ENCODE measurements at places on chromosomes 4 and X.

GRCh38 chr4:79164907-79165610 lies 160.8 kb downstream of the NAA11 start:
- H3K36me3 ChIP-seq, result no peaks in the 10 kb centered on the region
- H3K4me3 ChIP-seq, result no peak overlapping the region
- DNase-seq, result no peak
- no peaks in the 10 kb centered on the region for H3K27me3 ChIP-seq

DNA sequence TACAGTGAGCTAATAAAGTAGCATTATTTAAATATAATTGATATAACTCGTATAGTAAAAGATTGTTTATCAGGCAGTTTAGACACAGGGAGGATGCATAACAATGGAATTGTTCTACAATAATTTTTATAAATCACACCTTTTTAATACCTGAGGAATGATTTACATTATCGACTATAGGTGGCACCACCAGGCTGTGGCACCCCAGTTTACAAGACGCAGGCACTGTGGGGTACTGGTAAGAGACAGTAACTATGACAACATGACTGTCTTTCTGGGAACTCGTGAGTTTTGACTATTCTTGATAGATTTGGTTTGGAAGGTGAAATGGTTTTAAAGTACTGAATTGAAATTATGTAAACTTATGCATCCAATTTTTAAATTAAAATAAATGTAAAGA lies 27.1 kb upstream of the STBD1 start:
- H3K27me3 ChIP-seq, result no peaks in the 10 kb centered on the region
- H3K27ac ChIP-seq, result no peak overlapping the region
- no peak for DNase-seq

GRCh38 chr4:159171287-159171686 lies 68.4 kb downstream of the RAPGEF2 start:
- peaks cover 53% of the 10 kb centered on the region for H3K4me1 ChIP-seq
- H3K27me3 ChIP-seq, result no peaks in the 10 kb centered on the region
- DNase-seq, result no peak
- no peak overlapping the region for H3K27ac ChIP-seq
- H3K4me3 ChIP-seq, result no peak overlapping the region
- no peaks in the 10 kb centered on the region for H3K36me3 ChIP-seq

GRCh38 chrX:48890296-48890925 lies 7.2 kb downstream of the TIMM17B start:
- no peaks in the 10 kb centered on the region for H3K27me3 ChIP-seq
- H3K4me3 ChIP-seq, result peak overlapping the region; percentile 62
- H3K36me3 ChIP-seq, result peaks cover 7% of the 10 kb centered on the region
- peaks cover 11% of the 10 kb centered on the region for H3K4me1 ChIP-seq
- no peak overlapping the region for H3K27ac ChIP-seq

DNA sequence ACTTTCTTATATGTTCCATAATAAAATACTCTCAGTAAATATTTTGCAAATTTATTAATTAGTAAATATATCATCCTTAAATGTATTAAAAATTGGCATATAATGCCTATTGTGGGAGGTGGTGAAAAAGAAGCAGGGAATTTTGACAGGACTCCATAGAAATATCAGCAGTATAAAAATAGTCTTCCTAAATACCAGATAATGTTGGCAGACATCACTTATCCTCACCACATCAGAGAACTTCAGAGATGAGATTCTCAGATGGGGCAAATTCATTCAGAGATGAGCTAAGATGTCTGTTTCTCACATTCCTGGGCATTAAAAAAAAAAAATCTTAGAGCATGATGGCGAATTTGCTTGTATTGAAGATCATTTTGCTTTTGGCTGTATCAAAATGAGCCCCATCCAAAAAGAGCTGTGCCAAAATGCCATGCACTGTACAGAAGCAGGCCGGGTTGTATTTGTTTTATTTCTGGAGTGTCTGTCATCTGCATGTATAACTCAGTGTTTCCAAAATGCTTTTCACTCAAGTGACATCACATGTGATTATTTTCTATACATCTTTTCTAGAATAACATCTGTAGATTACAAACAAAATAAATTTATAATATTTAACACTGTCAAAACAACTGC lies 41.7 kb downstream of the ATP8A1 start:
- no peak overlapping the region for H3K4me3 ChIP-seq
- no peaks in the 10 kb centered on the region for H3K4me1 ChIP-seq
- no peak overlapping the region for H3K27ac ChIP-seq
- H3K36me3 ChIP-seq, result peaks cover 12% of the 10 kb centered on the region
- no peaks in the 10 kb centered on the region for H3K27me3 ChIP-seq
- no peak for DNase-seq

DNA sequence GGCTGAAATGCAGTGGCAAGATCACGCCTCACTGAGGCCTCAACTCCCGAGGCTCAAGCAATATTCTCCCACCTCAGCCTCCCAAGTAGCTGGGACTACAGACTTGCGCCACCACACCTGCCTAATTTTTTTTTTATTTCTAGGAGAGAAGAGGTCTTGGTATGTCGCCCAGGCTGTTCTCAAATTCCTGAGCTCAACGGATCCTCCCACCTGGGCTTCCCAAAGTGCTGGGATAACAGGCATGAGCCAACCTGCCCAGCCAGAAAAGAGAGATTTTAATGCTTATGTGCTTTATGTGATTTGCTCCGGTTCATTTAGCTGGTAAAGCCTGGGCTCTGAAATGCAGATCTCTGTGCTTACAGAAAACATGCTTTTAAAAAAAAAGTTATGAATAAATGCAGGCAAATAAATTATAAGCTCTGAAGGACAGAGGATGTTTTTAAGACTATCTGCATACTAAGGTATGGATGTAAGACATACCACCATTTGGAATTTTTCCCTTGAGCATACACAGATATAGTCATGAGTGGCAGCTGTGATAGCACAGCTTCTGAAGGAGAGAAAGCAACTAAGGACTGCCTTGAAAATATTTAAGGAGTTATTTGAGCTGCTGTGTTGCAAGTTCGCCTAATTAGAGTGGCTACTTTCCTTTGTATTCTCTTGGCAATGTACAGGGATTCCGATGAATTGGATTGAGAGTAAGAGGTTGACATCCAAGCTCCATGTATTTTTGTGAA lies 13.8 kb downstream of the GUCY1B1 start:
- no peak overlapping the region for H3K4me3 ChIP-seq
- H3K27me3 ChIP-seq, result no peaks in the 10 kb centered on the region
- H3K36me3 ChIP-seq, result no peaks in the 10 kb centered on the region
- no peak overlapping the region for H3K27ac ChIP-seq
- peaks cover 9% of the 10 kb centered on the region for H3K4me1 ChIP-seq

GRCh38 chr4:78644744-78645330 lies 93.3 kb downstream of the ANXA3 start:
- no peak for DNase-seq
- no peak overlapping the region for H3K4me3 ChIP-seq
- peaks cover 44% of the 10 kb centered on the region for H3K4me1 ChIP-seq
- peak overlapping the region; percentile 75 for H3K27ac ChIP-seq

- H3K4me3 ChIP-seq, result no peak overlapping the region
- no peaks in the 10 kb centered on the region for H3K4me1 ChIP-seq
- H3K27ac ChIP-seq, result no peak overlapping the region
- H3K36me3 ChIP-seq, result no peaks in the 10 kb centered on the region
- H3K27me3 ChIP-seq, result no peaks in the 10 kb centered on the region
Measured at GRCh38 chrX:109441266-109441665, 40.6 kb downstream of the GUCY2F start.

- no peak for DNase-seq
- no peak overlapping the region for H3K27ac ChIP-seq
- H3K4me1 ChIP-seq, result no peaks in the 10 kb centered on the region
- H3K36me3 ChIP-seq, result no peaks in the 10 kb centered on the region
- no peak overlapping the region for H3K4me3 ChIP-seq
Measured at GRCh38 chrX:3990569-3990968, 277.1 kb upstream of the PRKX start.

- H3K27ac ChIP-seq, result no peak overlapping the region
- H3K4me3 ChIP-seq, result no peak overlapping the region
- H3K4me1 ChIP-seq, result no peaks in the 10 kb centered on the region
- no peaks in the 10 kb centered on the region for H3K27me3 ChIP-seq
- no peaks in the 10 kb centered on the region for H3K36me3 ChIP-seq
Measured at GRCh38 chr4:57640391-57641100, 530.4 kb upstream of the IGFBP7 start.

DNA sequence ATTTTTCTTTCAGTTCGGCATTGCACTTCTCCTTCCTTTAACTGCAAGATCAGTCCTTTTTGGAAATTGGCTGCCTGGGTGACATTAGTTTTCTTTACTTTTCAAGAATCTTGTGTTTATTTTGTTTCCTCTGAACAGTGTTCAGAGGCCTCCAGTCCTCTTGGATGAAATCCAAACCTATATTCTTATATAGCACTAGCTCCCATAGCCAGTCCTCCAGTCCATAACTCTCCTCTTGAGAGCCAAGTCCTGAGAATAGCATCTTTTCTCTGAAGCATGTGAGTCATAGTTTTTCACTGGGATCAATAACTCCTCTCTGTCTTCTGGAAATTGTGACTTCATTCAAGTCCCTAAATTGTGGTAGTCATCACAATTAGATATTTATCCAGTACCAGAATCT lies 357.5 kb downstream of the RAPGEF2 start:
- no peak overlapping the region for H3K27ac ChIP-seq
- no peak for DNase-seq
- no peaks in the 10 kb centered on the region for H3K36me3 ChIP-seq
- H3K27me3 ChIP-seq, result no peaks in the 10 kb centered on the region
- H3K4me1 ChIP-seq, result no peaks in the 10 kb centered on the region

- H3K27me3 ChIP-seq, result no peaks in the 10 kb centered on the region
- no peaks in the 10 kb centered on the region for H3K36me3 ChIP-seq
- peak; percentile 49 for DNase-seq
- peak overlapping the region; percentile 80 for H3K27ac ChIP-seq
- peak overlapping the region; percentile 27 for H3K4me3 ChIP-seq
Measured at GRCh38 chrX:1248331-1249061, 20.1 kb upstream of the CSF2RA start.

DNA sequence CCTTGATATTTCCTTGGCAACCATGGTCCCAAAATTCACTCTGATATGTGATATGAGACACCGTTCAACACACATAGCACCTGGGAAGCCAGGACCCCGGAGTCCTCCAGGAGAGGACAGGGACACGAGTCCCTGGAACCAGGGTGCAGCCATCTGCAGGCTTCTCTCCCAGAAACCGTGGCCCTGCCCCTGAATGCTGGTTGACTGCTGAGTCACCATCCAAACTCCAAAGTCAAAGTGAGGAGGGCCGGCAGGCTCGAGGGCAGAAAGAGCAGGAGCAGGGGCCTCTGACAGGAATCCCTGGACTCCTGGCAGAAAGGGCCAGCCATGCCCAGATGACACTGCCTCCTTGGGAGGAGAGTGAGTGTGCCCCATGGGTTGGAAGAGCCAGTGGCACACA lies 6.9 kb upstream of the PNMA6A start:
- no peaks in the 10 kb centered on the region for H3K36me3 ChIP-seq
- no peaks in the 10 kb centered on the region for H3K27me3 ChIP-seq
- no peak for DNase-seq
- H3K27ac ChIP-seq, result no peak overlapping the region

Measured in lower lobe of right lung (tissue), 2 donors.